ENCODE measurements at places on chromosomes 1 and 21. TPM values are rescaled to one million over a fixed set of nuclear protein-coding genes. Genes with fewer than 3 reads are reported as not detected.

Gene SCCPDH
- 58.0 TPM for polyA plus RNA-seq

Gene VPS45
- polyA plus RNA-seq, result 80.6 TPM

Gene BARHL2
- 0.04 TPM for polyA plus RNA-seq

GRCh38 chr1:100794748-100795645 lies 75.5 kb downstream of the VCAM1 start:
- DNase-seq, result peak; percentile 38

DNA sequence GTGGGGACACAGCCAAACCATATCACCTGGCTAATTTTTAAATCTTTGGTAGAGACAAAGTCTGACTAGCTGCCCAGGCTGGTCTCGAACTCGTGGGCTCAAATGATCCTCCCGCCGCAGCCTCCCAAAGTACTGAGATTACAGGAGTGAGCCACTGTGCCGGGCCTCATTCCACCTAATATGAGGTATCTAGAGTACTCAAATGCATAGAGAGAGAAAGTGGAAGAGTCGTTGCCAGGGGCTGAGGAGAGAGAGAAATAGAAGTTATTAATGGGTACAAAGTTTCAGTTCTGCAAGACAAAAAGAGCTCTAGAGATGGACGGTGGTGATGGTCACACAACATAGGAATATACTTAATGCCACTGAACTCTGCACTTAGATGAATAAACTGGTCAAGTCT lies 119.6 kb downstream of the TOMM20 start:
- DNase-seq, result no peak
